ENCODE measurements at places on chromosomes 4 and X. TPM values are rescaled to one million over a fixed set of nuclear protein-coding genes. Genes with fewer than 3 reads are reported as not detected.

DNA sequence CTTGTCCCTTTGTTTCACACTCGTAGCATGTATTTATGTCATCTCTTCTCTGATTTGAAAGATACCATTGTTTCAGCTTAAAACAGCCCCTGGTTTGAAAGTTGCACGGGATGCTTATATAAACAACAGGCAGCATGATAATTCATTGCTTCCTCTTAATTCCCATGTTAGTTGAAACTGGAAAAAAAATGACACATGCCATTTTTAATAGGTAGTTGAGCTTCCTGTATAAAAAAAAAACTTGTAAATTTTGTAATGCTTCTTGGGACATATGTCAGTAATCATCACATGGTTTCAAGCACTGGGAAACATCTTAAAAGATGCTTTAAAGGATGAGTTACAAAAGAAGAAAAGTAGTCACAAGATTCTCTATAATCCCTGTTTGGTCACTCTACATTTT, 243.0 kb downstream of the PALLD start:
- no peak for DNase-seq

DNA sequence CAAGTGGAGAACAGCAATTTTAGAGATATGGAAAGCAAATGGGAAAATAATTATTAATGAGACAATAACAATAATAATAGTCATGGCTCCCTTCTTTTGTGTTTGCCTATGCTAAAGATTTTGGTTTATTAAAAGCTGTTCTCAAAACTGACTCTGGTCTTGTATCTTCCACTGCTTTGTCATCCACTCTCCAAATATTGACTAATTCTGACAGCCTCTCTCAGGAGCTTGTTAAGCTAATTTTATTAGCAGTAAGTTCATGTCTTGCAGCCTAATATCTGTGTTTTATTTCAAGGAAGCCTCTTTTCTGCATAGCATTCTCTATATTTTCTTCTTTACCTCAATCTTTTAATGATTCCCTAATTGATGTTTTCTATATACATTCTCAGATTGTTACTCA, 1419.8 kb downstream of the ARAP2 start:
- DNase-seq = no peak

DNA sequence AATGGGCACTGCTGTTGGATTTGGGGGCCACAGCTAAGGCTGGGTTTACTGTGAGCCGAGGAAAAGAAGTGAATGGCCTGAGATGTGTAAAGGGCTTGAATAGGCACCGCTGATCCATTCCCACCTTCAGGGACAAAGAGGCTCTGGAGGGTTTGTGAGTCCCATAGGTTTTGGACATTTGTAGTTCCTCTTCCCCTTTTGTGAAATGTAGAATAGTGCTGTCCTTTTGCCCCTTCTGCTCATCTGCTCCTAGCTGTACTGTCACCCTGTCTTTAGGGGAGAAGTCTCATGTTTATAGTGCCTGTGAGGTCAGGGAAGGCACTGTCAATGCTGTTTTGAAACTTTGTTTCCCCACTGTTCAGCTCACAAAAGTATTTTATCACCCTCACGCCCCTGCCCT, 26.4 kb upstream of the CLCN4 start:
- no peak for DNase-seq

DNA sequence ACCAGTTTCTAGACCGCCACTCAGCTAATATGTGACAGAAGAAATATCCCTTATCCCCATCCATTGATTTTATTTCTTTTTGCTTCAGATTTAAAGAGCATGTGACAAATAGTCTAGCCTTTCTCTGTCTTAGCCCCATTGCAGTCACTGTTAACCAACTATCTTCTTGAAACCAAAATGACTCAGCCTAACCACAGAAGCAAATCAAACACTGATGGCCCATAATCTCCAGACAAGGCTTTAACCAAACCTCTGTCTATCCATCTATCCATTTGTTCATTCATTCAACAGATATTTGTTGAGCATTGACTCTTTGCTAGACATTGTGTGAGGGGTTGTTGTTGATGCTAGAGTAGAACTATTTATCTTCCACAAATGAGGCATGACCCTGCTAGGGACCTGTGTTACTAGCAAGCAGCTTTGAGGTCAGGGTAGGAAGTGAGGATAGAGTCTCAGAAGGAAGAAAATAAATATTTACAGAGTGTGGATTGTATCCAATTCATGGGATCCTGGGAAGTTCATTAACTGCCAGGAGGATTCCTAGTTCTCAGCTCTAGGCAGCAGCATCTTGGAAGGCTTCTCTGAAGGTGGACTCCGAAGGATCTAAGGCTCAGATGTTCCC, 22.5 kb downstream of the HNRNPH2 start:
- no peak for DNase-seq

TLR3 gene
- 8.6 TPM for polyA plus RNA-seq

Measured in renal cortex interstitium (tissue), 15 donors.